ENCODE measurements at places on chromosomes 2 and 18.

DNA sequence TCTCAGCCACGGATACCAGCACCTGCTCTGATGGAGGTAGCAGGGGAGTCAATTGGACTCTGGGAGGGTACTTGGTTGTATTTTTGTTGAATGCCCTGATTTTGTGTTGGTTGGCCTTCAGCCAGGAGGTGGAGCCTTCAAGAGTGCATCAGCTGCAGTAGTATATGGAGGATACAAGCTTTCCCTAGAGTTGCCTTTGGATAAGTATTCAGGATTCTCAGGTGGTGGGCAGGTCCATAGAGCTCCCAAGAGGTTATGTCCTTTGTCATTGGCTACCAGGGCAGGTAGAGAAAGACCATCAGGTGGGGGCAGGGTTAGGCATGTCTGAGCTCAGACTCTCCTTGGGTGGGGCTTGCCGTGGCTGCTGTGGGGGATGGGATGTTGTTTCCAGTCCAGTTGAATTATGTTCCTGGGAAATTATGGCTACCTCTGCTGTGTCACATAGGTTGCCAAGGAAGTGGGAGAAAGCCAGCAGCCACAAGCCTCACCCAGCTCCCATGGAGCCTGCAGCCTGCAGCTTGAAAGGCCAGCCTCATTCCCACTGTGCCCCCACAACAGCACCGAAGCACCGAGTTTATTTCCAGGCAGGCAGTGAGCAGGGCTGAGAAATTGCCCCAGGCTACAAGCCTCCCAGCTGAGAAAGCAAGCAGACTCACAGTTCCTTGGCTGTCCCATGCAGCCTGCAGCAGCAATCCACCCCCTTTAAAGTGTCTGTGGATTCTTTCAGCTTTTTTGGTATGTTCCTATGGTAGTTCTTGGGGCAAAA is 38.6 kb upstream of the CHST9 start:
- DNase-seq, result no peak

DNA sequence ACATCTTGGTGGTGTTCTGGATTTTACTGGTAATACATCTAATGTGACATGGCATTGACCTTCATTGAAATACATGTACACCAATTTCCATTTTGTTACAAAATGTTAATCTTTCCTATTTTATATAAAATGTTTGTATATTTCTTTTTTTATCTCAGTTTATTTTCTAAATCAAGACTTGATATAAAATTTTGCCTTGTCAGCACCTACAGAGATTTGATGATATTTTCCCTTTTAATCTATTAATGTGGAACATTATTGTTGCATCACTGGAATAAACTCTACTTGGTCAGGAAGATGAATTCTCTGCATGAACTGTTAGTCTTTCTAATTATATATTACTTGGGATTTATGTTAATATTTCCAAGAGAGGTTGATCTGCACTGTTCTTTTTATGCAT is 294.0 kb upstream of the ETAA1 start:
- no peak for DNase-seq

DNA sequence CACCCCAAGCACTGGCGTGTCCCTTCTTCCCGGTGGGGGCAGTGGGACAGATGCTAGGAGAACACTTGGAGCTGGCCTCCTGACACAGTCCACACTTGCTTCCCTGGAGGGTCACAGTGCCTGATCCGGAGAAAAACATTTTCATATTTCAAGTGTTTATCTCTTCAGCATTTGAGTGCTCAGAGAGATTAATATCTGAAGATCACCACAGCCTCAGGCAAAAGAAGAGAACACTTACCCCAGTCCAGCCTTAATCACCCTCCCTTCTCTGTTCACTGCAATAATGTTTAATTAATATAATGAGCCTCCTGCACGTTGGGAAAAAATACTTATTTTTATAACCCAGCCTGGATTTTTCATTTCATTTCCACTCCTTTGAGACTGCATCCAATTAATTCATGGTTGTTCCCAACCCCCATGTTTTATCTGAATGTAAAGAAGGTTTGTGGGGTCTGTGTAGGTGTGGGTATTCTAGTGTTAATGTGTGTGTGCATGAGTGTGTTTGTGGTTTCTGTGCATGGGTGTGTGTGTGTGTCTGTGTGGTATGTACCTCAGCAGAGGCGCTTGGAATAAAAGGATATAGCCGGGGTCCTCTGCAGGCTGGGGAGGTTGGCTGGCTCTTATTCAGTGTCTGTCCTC is 72.1 kb downstream of the NRP2 start:
- no peak for DNase-seq

- DNase-seq, result no peak
Observed at GRCh38 chr18:47246027-47246971, 5.2 kb downstream of the SKOR2 start.

DNA sequence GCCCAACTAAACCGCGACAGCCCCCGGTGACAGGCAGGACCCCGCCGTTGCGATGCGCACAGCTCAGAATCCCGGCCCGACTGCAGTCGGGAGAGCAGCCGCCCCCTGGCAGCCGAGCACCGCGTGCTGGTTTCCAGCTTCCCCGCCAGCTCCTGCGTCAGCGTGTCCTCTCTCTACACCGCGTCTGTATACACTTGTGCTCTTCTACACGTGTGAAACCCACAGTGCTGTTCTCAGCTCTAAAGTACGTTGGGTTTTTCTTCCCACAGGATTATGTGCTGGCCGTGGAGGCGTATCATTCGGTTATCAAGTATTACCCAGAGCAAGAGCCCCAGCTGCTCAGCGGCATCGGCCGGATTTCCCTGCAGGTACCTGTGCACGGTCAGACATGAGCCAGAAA is 54.0 kb downstream of the ADI1 start:
- DNase-seq, result no peak

GRCh38 chr18:36382854-36383253 is 85.3 kb downstream of the FHOD3 start:
- DNase-seq, result no peak

DNA sequence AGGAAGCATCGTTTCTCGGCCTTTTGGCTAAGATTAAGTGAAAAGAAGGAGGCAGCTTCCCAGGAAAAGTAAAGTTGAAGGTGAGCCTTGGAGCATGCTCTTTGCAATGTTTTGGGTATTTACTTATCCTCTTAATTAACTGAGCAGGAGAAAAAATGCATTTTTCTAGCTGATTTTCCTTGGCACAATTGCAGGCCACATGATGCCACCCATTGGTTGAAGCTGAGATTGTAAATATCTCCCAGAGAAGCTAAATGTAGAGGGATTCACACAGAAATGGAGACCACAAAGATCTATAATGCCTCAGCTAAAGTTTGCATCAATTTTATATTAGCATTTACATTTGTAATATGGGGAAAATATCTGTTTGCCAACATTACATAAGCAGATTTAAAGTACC is 294.1 kb downstream of the KCNS3 start:
- DNase-seq, result no peak

GRCh38 chr18:68694316-68694715 is 20.6 kb downstream of the TMX3 start:
- peak; percentile 2 for DNase-seq

GRCh38 chr2:43142921-43143438 is 83.4 kb downstream of the ZFP36L2 start:
- no peak for DNase-seq

- no peak for DNase-seq
Observed at GRCh38 chr18:62989195-62989594, 273.9 kb downstream of the PHLPP1 start.

GRCh38 chr2:78077633-78078032 is 555.5 kb upstream of the LRRTM4 start:
- no peak for DNase-seq

- DNase-seq, result no peak
Observed at GRCh38 chr2:145000376-145000775, 480.5 kb upstream of the ZEB2 start.

DNA sequence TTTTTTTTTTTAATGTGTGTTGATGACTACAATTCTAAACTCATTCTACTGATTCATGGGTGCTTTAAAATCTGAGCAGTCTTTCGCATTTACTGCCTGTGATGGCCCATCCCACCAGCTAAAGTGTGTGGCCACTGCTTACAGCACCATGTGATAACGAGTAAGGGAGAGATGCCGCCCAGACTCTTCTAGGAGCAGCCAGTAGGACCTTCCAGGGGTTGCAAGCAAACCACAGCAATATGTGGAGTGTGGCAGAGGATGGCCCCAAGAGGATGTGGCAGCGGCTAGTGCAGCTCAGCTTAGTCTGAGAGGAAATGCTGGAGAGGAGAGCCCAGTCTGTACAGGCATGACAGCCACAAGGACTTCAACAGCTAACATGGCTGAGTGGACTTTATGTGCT is 14.9 kb downstream of the IL1B start:
- no peak for DNase-seq

GRCh38 chr18:23932385-23933067 is 82.0 kb upstream of the TTC39C start:
- DNase-seq, result no peak

DNA sequence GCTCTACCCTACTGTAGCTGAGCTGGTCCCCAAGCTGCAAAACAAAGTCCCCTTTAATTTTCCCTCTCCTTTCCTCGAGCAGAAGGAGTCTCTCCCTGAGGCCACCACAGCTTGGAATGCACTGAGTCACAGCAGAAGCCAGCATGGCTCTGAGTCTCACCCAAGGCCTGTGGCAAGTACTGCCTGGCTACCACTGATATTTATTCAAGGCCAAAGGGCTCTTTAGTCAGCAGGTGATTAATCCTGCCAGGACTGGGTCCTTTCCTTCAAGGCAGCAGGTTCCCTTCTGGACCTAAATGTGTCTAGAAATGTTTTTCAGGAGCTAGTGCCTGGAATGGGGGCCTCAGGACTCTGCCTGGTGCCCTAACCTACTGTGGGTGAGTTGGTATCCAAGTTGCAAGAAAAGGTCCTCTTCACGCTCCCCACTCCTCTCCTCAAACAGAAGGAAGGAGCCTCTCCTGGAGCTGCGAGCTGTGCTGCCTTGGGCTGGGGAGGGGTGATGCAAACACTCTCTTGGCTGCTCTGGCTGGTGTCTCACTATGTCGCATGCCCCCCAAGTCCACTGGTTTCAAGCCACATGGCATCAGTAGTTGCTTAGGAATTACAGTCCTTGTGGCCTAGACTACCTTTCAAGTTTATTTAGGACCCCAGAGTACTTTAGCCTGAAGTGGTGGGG is 53.4 kb downstream of the CD28 start:
- no peak for DNase-seq

DNA sequence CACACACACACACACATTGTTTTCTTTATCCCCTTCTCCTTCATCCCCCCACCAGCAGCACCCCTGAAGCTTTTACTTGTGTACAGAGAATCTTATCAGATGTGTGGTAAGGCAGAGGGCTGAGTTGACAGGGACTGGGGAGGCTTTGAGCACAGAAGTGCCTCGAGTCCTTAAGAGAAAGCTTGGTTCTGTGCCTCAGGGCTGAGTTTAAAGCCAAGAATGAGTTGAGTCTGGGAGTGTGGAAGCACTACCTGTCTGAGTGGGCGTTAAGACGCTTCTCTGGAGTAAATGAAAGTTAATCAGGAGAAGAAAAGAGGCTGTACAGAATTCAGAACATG is 2.7 kb downstream of the ID2 start:
- no peak for DNase-seq

DNA sequence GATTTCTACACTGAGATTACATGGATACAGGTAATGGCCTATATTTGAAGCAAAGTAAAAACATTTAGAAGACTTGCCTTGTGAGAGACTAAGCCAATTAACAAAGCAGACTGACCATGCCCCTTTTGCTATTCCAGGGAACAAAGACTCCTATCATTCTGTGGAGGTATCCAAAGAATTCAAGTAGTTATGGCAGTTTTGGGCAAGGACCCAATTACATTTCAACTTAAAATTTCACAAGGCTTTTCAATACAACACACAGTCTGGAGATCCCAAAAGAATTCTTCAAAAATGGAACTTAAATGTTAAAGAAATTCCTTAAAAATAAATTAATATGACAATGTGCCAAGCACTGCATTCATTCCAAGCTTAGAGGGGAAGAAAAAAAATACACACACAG is 109.2 kb upstream of the CHRNA1 start:
- DNase-seq, result no peak

- no peak for DNase-seq
Observed at GRCh38 chr2:57842531-57842930, 204.1 kb upstream of the VRK2 start.

- DNase-seq, result no peak
Observed at GRCh38 chr2:38147333-38148121, 71.6 kb upstream of the CYP1B1 start.

- DNase-seq, result no peak
Observed at GRCh38 chr18:10688766-10689165, 162.9 kb downstream of the NAPG start.

GRCh38 chr2:23361152-23361551 is 23.8 kb upstream of the KLHL29 start:
- DNase-seq, result no peak

GRCh38 chr18:50928551-50928950 is 39.3 kb upstream of the ELAC1 start:
- DNase-seq, result no peak

DNA sequence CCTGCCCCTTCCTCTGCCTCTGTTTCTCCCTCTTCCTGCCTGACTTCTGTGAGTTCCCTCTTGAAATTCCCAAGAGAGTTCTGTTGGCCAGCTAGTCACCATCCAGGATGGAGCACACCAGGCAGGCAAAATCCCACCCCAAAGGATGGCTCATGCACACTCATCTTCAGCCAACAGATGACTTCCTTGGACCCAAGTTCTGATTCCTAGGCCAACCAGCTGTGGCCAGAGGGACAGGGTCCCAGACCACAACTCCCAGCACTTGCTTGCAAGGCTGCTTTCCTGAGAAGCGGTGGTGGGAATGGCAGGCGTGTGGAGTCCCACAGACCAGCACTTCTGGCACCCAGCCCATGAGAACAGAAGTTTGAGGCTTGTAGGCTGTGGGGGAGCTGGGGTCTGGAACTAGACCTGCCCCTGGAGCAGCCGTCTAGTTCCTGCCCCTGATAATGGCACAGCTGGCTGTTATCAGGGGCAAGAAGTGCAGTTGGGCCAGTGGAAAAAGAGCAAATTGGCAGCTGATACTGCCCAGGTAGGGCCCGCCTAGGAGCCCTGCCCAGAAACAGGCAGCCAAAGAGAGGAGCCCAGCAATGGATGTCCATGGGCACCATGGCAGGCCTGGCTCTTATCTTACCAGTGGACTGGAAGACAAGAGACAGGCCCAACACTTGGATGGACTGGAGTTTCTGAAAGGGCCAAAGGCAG is 56.7 kb downstream of the CYP26B1 start:
- no peak for DNase-seq

GRCh38 chr2:107263628-107264027 is 377.7 kb upstream of the ST6GAL2 start:
- no peak for DNase-seq

DNA sequence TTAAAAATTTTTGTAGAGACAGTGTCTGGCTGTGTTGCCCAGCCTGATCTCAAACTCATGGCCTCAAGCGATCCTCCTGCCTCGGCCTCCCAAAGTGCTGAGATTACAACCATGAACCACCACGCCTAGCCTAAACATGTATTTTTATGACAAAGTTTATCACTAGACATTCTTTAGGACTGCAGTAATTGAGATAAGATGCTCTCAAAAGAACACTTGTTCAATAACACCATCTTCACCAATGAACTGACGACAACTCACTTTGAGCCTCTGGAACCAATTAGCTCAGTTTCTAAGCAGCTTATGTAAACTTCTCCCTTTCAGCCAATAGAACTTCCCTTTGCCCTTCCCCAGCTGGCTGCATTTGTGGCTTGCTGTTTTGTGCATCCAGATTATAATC is 15.3 kb upstream of the PPP4R1 start:
- no peak for DNase-seq
